NCI-H1694 (cell line): ENCODE measurements at places on chromosomes 4 and X.

DNA sequence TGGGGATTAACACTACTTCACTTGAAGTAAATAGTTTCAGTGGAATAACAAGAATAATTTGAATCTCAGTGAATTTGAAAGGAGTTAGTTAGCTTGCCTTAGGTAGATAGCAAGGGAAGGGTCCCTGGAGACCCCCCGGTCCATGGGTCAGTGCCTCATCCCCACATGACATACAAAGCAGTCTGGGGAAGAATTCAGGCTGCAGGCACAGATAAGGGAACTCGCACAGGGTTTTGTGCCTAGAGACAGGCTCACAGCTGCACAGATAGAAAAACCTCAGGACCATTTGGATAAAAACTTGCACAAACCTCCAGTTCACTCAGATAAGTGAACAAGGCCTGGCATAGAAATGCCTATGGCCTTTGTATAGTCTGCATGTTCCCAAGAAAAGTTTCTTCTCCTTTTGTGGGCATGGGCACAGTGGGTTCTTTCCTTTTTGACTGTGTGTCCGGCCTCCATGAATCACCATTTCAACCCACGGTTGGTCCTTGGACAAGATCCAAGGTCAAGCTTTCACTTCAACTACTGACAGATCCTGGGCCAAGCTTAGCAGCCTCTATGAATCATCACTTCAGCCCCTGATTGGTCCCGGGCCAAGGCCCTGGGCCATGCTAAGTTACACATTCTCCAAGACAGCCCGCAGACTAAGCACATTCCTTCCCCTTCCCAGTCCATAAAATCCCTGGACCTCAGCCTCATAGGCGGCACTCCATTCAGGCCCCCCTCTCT is 108.3 kb upstream of the KLHL4 start:
- DNase-seq: no peak

GRCh38 chr4:41154010-41154813 is 60.1 kb downstream of the APBB2 start:
- DNase-seq: no peak

GRCh38 chr4:106803083-106803482 is 233.0 kb downstream of the DKK2 start:
- DNase-seq: no peak

- no peak for DNase-seq
Observed at GRCh38 chr4:47651231-47651630, 166.2 kb downstream of the ATP10D start.

GRCh38 chr4:38150766-38151165 is 190.6 kb downstream of the PTTG2 start:
- DNase-seq: no peak

DNA sequence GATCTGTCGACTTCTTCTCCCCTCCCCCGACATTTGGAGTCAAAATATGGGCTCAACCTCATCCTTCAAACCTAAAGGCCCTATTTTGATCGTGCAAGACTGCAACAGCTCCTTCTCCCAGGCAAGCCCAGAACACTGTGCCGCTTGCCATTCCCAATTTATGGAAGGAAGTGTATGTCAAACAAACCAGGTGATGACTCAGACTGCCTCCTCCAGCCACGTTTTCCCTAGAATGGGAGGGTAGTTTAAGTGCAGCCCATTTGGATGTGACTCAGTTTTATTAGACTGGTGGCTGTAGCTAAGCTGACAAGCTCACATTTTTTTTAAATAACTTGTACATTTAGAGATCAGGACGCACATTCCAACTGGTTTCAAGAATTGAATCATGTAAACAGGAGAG is 570.4 kb upstream of the DIPK2B start:
- no peak for DNase-seq
